Karpas-422 (cell line): ENCODE measurements at places on chromosomes 6 and 20.

GRCh38 chr20:13105039-13105438 lies 96.3 kb downstream of the SPTLC3 start:
- DNase-seq = no peak
- H3K4me1 ChIP-seq = no peaks in the 10 kb centered on the region
- no peaks in the 10 kb centered on the region for H3K27me3 ChIP-seq
- no peaks in the 10 kb centered on the region for H3K36me3 ChIP-seq

DNA sequence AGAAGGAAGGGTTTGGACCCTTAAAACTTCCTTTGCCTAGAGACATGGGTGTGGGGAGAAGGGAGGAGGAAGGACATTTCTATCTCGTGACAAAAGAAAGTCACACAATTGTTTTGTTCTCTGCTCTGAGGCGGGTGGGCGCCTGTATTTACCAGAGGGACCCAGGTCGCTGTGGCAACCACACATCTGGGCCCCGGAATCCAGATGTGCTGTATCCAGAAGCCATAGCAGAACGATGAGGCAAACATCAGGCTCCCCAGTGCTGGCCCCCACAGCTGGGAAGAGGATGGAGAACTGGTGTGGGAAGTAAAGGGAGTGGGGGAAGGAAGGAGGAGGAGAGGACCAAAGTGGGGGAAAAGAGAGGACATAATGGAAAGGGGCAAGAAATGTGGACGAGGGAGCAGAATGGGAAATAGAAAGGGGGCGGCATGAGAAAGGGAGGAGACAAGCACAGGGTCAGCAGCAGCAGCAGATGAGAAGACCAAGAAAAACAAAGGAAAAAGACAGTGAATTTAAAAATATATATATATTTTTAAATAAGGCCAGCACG lies 3.4 kb upstream of the TNXB start:
- DNase-seq = no peak
- no peaks in the 10 kb centered on the region for H3K27me3 ChIP-seq
- H3K4me3 ChIP-seq = no peak overlapping the region
- no peak overlapping the region for H3K27ac ChIP-seq

DNA sequence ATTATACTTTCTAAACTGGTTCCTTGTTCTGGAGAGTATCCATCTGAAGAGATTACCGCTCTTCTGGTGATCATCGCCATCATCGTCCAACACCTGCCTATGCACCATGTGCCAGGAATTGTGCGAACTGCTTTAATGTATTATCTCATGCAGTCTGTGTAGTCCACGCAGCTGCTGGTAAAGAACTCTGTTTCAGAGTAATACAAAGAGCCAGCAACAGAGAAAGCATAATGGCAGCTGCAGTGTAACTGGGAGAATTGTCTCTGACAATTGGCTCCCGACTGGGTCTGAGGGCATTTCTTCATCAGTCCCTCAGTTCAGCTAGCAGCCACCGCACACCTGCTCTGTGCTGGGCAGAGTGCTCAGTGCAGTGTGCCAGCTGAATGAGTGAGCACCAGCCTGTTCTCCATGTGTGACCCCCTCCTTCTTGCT lies 383.4 kb downstream of the GRIK2 start:
- H3K36me3 ChIP-seq = no peaks in the 10 kb centered on the region
- H3K27me3 ChIP-seq = no peaks in the 10 kb centered on the region
- H3K4me1 ChIP-seq = no peaks in the 10 kb centered on the region
- H3K4me3 ChIP-seq = no peak overlapping the region
- no peak for DNase-seq

GRCh38 chr6:19902201-19902600 lies 65.0 kb downstream of the ID4 start:
- H3K4me1 ChIP-seq = no peaks in the 10 kb centered on the region
- no peak overlapping the region for H3K4me3 ChIP-seq
- H3K27ac ChIP-seq = no peak overlapping the region
- H3K36me3 ChIP-seq = no peaks in the 10 kb centered on the region
- no peak for DNase-seq

DNA sequence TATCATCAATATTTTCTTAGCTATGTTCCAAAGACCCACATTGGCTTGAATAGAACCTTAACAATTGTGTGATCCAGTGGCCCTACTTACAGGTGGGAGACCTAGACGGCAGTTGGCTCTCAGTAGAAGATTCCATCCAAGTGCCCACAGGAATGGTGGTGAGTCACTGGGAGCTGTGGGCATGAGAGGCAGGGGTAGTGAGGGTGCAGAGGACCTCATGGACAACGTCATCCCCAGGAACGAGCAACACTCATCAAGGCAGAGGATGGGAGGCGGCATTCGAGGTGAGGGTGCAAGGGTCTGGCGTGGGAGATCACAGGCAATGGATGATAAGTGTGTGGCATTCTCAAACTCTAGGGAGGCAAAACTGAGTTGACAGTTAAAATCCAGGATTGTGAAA lies 17.5 kb upstream of the SPO11 start:
- peaks cover 9% of the 10 kb centered on the region; the same call in 1 of the 2 replicates for H3K36me3 ChIP-seq
- no peak overlapping the region for H3K27ac ChIP-seq
- no peaks in the 10 kb centered on the region for H3K27me3 ChIP-seq
- no peak overlapping the region for H3K4me3 ChIP-seq
- no peak for DNase-seq

DNA sequence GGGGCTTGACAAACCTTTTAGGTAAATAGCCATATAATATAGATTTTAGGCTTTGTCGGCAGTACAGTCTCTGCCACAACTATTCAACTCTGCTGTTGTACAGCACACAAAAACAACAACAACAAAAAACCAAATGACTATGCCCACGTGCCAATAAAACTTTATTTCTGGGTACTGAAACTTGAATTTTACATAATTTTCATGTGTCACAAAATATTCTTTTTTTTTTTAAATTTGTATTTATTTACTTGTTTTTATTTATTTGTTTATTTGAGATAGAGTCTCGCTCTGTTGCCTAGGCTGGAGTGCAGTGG lies 34.8 kb upstream of the B4GALT5 start:
- H3K27ac ChIP-seq = no peak overlapping the region
- H3K27me3 ChIP-seq = no peaks in the 10 kb centered on the region
- DNase-seq = no peak
- H3K4me1 ChIP-seq = peaks cover 5% of the 10 kb centered on the region; the same call in 1 of the 2 replicates
- H3K4me3 ChIP-seq = no peak overlapping the region
- H3K36me3 ChIP-seq = no peaks in the 10 kb centered on the region

- no peaks in the 10 kb centered on the region for H3K36me3 ChIP-seq
- H3K4me1 ChIP-seq = no peaks in the 10 kb centered on the region
- H3K27ac ChIP-seq = no peak overlapping the region
- no peak overlapping the region for H3K4me3 ChIP-seq
- no peaks in the 10 kb centered on the region for H3K27me3 ChIP-seq
- DNase-seq = no peak
These were observed 48.4 kb upstream of the CDYL start for GRCh38 chr6:4727671-4728435.

- H3K4me1 ChIP-seq = no peaks in the 10 kb centered on the region
- no peak for DNase-seq
- H3K27me3 ChIP-seq = no peaks in the 10 kb centered on the region
- no peak overlapping the region for H3K27ac ChIP-seq
- no peak overlapping the region for H3K4me3 ChIP-seq
These were observed 367.3 kb upstream of the EPHA7 start for GRCh38 chr6:93786474-93787330.
